ENCODE measurements at places on chromosomes 11 and 22.

- no peak for DNase-seq
Observed at GRCh38 chr11:122177238-122177637, 61.2 kb upstream of the BLID start.

DNA sequence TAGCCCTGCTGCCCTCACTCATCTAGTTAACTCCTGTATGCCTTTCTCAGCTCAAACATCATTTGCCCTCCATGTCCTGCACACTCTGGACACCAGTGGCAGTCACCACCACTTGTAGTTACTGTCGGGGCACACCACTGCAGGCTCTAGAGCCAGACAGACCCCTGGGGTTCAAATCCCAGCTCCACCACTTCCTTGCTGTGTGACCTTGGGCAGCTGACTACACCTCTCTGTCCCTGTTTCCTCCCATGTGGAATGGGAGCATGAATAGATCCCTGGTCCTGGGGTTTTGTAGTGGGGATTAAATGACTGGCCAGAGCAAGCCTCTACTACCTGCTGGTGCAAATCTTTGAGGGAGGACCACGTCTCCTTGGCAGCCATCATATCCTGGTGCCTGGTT is 7.8 kb upstream of the IFT27 start:
- DNase-seq: no peak

- no peak for DNase-seq
Observed at GRCh38 chr11:114596175-114596919, 761 bp upstream of the NXPE4 start.

- no peak for DNase-seq
Observed at GRCh38 chr11:57202281-57202680, 20.5 kb downstream of the LRRC55 start.

GRCh38 chr22:25083807-25084200 is 115.9 kb upstream of the CRYBB3 start:
- no peak for DNase-seq

DNA sequence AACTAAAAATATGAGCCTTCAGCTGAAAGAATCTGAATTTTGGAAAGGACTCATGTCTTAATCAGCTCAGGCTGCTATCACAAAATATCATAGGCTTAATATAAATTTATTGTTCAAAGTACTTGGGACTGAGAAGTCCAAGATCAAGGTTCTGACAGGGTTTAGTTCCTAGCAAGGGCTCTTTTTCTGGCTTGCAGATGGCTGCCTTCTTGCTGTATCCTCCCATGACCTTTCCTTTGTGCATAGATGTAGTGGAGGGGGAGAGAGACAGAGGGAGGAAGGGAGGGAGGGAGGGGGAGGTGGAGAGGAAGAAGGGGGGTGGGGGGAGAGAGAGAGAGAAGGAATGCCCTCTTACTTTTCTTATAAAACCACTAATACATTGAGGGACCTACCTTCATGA is 306.8 kb upstream of the DDI1 start:
- no peak for DNase-seq

- DNase-seq: no peak
Observed at GRCh38 chr11:60065801-60066200, 9.3 kb downstream of the MS4A3 start.

- DNase-seq: no peak
Observed at GRCh38 chr11:67456068-67456705, 1.0 kb downstream of the CABP4 start.

DNA sequence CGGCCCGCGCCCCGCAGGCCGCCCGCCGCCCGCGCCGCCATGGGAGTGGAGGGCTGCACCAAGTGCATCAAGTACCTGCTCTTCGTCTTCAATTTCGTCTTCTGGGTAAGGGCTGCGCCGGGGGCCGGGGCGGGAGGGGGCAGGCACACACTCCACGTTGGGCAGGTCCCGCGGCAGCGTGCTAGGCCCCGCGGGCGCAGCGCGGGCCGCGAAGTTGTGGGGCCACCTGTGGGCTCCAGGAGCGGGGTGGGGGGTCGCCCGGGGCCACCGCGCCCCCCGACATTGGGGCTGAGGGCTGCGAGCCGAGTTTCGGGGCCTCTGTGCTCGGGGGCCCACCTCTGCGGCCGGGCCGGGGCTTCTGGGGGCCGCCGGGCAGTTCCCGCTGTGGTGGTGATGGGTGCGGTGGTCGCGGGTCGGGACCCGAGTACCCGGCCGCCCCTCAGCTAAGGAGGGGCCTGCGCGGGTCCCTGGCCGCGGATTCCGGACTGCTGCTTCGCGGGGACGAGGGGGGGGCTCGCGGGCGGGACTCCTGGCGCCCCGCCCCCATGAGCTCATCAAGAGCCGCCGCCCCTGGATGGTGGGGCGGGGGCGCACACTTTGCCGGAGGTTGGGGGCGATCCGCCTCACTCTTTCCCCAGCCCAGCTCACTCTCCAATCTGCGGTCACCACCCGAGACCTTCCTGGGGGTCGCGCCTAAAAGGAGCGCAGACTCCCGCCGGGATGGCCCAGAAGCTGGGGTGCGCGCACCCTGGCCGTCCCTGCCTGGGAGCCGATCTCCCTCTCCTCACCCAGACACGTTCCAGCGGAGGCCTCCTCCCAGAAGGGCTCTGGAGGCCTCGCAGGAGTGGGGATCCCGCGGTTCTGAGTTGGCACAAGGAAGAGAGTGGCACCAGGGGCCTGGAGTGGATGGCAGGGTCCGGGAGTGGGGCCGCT is 667 bp downstream of the CD81 start:
- peak; percentile 60 for DNase-seq

DNA sequence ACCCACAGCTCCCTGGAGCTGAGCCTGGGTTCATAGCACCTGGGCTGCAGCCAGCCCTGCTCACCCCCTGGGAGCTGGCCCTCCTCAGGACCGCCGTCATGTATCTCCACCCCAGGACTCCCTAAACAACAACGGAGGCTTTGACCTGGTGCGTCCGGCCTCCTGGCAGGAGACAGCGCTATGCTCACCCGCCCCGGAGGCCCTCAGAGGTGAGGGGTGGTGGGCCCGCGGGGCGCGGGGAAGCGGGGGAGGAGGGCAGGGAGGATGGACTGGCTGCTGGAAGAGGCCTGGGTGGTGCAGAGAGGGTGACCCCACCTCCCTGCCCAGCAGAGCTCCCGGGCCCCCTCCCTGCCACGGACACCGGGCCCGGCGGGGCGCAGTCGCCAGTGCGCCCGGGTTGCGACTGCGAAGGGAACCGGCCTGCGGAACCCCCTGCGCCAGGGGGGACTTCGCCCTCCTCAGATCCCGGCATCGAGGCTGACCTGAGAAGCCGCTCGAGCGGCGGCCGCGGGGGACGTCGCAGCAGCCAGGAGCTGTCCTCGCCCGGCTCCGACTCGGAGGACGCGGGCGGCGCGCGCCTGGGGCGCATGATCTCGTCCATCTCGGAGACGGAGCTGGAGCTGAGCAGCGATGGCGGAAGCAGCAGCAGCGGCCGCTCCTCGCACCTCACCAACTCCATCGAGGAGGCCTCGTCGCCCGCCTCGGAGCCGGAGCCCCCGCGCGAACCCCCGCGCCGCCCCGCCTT is 3.1 kb downstream of the MAPK8IP2 start:
- no peak for DNase-seq

- DNase-seq: no peak
Observed at GRCh38 chr11:23976426-23976825, 520.4 kb upstream of the LUZP2 start.

GRCh38 chr11:29255401-29255800 is 761.4 kb downstream of the KCNA4 start:
- DNase-seq: no peak

GRCh38 chr11:3796801-3797328 is 489 bp downstream of the NUP98 start:
- no peak for DNase-seq

- no peak for DNase-seq
Observed at GRCh38 chr11:103929170-103929903, 107.1 kb upstream of the DDI1 start.

DNA sequence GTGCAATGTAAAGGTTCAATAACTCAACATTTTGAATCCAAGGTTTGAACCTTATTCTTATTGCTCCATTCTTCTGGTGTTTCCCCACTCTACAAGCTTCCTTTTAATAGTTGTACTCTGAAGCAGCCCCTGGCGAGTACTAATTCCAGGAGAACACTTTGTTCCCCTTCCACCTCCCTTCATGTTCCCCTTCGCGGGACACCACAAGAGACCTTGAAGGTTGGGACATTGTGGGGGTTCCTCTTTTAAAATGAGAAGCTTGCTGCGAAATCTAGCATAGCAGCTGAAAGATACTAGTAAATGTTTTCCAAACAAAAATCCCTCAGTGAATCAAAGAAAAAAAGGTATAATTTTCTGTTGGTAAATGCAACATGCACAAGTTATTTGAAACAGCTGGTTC is 626.3 kb upstream of the LRRC4C start:
- no peak for DNase-seq

- no peak for DNase-seq
Observed at GRCh38 chr11:45334410-45334809, 48.3 kb upstream of the SYT13 start.

Measured in CD4-positive, alpha-beta T cell treated with Interleukin-10 for 1 hour (primary cell).